Heart right ventricle (tissue), 16 donors: ENCODE measurements at places on chromosomes 13 and 19. TPM values are rescaled to one million over a fixed set of nuclear protein-coding genes. Genes with fewer than 3 reads are reported as not detected.

DNA sequence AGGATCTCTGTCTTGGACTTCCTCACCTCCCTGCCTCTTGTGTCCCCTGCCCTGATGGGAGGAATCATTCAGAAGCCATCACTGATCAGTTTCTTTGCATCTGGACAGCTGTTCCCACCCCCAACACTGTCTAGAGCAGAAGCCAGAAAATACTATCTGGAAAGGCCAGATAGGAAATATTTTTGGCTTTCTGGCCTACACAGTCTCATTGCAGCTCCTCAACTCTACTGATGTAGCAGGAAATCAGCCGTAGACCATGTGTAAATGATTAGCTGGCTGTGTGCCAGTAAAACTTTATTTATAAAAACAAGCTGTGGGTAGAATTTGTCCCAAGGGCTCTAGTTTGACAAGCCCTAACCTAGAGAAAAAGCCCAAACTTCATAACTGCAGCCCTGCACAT lies 5.6 kb downstream of the SIGLEC7 start:
- no peak for DNase-seq

- DNase-seq, result no peak
Observed at GRCh38 chr13:49407936-49408335, 35.9 kb downstream of the CAB39L start.

DNA sequence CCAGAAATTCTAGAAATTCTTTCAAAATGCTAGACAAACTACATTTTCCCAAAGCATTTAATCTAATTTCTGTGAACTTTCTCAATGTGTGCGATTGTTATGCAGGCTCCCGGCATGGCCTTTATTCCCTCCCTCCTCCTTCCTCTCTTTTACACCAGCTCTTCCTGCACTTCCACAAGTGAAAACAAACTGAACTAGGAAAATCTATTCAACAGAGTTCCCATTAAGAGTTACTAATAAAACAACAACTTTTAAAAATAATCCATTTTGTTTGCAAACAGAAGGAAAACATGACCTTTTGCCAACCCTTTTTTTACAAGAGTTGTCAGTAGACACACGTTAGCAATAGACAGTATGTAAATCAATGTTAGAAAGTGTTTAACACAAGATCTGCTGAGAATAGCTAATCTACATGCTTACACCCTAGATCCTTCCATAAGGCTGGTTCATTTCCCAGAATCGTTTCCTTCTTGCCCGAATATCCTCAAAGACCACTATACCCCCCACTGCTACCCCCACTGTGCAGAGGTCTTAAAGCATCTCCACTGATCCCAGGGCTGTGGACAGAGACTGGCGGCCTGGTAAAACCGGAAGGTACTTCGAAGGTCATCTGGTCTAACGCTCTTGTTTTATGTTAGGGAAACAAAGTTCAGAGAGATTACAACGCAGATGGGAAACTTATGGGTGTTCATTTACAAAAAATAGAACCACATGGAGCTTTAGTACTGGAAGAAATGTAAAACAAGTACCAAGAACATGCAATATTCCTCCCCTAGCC lies 98.0 kb downstream of the FOXO1 start:
- no peak for DNase-seq

DNA sequence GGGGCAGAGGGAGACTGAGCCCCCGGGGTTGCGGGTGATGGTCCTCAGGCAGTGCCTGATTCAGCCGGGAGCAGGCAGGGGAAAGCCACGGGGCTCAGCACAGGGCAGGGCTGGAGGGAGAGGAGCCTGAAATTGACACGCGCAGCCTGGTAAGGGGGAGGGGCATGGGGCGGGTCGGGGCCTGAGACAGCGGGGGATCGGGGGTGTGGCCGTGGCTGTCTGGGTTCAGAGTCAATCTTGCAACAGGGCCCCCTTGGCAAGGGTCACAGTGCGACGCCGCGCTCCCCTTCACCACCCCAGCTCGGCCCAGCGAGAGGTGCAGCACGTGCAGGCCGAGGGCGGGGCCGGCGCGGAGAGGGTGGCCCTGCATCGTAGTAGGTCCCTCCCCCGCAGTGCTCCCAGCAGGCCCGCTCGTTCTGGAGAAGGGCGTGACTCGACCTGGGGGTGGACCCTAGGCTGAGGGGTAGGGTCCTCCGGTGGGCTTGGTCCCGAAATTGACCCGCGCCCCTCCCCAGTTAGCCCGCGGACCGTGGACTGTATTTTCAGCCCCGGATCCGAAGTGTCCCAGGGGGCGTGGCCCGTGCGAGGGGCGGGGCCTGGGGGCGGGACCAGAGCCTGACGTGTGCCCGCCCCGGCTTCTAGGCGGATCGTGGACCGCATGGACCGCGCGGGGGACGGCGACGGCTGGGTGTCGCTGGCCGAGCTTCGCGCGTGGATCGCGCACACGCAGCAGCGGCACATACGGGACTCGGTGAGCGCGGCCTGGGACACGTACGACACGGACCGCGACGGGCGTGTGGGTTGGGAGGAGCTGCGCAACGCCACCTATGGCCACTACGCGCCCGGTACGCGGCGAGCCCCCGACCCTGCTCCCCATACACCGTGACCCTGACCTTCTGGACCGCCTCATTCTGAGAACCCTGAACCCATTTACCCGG lies 6.0 kb downstream of the RCN3 start:
- peak; percentile 72 for DNase-seq

The CD22 gene
- total RNA-seq, result not detected

- no peak for DNase-seq
Observed at GRCh38 chr19:19407633-19407930, 2.1 kb downstream of the GATAD2A start.

DNA sequence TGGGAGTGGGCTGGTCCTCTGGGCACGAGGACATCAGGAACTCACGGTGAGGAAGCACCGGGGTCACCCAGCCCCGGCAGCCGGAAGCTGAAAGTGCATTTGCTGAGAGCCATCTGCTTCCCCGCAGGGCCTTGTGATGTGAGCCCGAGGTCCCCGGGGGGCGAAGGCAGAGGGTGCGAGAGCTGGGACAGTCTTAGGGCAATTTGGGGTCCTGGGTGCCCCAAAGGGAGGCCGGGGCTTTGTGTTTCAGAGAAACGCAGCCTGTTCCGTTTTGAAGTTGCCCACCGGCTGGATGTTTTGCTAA lies 4.8 kb downstream of the F2RL3 start:
- DNase-seq, result no peak

The AKT2 gene
- 147 TPM for total RNA-seq

DNA sequence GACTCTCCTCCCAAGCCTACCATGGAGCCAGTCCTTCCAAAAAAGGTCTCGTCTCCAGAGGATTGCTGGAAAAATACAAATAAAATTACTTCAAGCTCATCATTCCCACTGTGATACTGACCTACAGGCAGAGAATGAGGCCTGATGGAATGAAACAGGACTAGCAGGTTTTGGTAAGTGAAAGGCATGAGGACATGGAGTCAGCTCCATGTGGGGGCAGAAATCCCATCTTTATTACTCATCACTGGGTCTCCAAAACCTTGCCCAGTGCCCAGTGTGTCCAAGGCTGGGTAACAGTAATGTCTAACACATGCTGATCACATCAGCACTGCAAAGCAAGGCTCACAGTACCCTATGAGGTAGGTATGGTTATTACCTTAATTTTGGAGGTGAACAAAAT lies 235.4 kb downstream of the DNAJC15 start:
- no peak for DNase-seq

The KLF12 gene
- total RNA-seq, result 22.0 TPM

The FCAR gene
- not detected for total RNA-seq

The TPGS1 gene
- total RNA-seq, result 13.5 TPM

- no peak for DNase-seq
Observed at GRCh38 chr19:54387991-54388801, 23.5 kb upstream of the LAIR1 start.

DNA sequence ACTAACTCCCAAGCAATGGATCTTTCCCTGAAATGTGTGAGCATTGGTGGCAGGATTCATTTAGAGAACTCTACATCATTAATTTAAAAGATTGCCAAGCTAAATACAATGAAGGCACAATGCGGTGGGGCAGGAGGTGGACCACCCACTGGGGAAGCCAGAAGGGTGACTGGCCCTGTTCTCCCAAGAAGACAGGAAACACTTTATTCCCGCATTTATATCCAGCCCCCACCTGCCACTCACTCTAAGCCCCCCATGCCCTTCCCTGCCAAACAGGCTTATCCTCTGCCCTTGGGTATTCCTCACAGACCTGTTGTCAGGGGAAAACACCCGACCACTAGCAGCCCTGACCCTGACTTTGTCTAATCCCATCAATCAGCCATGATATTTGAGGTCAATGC lies 189.1 kb upstream of the UBL3 start:
- DNase-seq, result no peak

The ZNF575 gene
- 2.0 TPM for total RNA-seq

The FXYD3 gene
- not detected for total RNA-seq

GRCh38 chr13:37072024-37072423 lies 12.5 kb upstream of the SUPT20H start:
- DNase-seq, result no peak

- no peak for DNase-seq
Observed at GRCh38 chr19:33403221-33403972, 29.9 kb downstream of the CEBPG start.

DNA sequence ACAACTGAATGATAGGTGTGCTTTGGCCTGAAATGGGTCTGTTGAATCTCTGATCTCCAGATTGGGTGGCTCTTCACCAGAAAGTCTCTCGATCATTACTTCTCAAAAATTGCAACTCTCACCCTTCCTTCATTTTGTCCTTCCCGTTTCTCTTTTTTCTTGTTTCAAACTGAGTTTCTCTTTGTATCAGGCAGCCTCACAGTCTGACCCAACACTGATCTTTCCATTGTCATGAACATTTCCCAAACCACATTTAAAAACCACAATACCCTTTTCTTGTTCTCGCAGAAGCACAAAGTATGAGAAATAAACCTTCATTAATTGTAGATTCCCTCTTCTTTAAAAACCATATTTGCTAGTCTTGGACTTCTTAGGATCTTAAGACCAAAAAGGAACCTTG lies 33.6 kb upstream of the HMGB1 start:
- no peak for DNase-seq

GRCh38 chr19:10430505-10431253 lies 10.3 kb downstream of the PDE4A start:
- DNase-seq, result peak; percentile 40

DNA sequence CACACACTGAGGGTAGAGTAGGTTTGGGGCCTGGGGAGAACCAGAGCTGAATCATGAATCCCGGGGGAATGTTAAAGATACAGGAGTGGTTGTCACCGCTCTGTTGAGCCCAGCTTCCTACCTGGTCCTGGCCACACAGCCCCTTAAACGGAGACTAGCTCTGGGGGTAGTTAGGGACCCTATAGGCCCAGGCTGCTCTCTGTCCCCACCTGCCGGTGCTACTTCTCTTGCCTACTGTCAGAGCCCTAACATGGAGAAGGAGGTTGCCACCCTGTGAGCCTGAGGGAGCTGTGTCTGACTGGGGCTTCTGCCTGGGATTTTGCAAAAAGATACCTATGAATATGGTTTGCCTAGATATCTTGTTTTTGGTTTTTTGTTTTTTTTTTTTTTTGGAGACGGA lies 36.6 kb upstream of the ZNF429 start:
- no peak for DNase-seq

DNA sequence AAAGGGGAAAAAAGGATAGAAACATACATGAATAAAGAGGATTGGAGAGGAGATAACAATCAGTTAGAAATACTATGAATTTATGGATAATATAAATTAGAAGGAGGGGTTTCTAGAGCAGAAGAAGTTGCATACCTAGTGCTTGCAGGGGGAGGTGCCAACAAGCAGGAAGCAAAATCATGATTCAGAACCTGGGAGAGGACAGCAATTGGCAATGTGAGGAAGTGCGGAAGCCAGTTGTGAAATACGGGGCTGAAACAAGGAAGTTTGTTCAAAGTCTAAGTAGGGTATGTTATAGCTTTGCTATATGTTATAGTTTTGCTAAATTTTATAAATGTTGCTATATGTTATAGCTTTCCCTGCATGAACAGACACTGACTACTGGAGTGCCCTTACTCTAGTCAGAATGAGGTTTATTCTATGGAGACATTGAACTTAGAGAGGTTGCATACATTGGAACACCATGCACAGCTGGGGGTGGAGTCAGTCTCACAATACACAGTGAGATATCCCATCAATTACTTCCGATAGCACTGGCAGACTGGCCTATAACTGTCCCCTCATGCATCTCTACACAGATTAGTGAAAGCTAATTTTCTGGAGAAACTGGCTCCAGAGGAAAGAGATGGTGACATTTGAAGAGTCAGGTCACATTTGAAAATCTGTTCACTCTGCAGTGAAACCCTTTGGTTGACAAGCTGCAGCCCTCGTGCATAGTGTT lies 92.1 kb downstream of the GPC6 start:
- DNase-seq, result no peak

DNA sequence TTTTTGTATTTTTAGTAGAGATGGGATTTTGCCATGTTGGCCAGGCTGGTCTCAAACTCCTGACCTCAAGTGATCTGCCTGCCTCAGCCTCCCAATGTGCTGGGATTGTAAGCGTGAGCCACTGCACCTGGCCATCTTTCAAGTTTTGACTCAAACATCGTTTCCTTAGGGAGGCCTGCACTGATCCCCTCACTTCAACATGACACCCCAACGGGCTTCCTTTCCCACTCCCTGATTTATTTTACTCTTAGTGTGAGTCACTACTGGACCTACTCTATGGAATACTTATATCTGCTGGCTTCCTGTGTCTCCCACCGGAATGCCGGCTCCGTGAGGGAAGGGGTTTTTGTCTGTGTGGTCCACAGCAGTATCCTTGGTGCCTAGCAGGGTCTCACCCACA lies 4.5 kb upstream of the ADAMTS10 start:
- no peak for DNase-seq

The SPTBN4 gene
- total RNA-seq, result 6.5 TPM

DNA sequence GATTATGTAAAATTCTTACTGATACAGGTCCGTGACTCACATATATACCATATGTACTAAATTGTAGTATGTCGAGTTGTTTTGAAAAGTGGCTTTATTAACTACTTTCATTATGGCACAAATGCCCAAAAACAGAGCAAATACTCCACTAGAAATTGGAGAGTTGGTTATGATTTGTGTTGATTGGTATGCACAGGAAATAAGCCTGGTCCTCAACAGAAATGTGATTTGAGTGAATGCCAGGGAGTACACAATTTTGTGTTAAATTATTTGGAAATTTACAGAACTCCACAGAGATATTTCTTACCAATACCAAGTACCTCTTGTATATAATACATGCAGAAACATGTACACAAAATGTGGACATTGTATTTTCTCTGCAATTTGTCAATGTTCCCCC lies 676.7 kb downstream of the PCDH9 start:
- DNase-seq, result no peak

The LSR gene
- 5.2 TPM for total RNA-seq
